ENCODE measurements at places on chromosomes 2 and 18. TPM values are rescaled to one million over a fixed set of nuclear protein-coding genes. Genes with fewer than 3 reads are reported as not detected.

DNA sequence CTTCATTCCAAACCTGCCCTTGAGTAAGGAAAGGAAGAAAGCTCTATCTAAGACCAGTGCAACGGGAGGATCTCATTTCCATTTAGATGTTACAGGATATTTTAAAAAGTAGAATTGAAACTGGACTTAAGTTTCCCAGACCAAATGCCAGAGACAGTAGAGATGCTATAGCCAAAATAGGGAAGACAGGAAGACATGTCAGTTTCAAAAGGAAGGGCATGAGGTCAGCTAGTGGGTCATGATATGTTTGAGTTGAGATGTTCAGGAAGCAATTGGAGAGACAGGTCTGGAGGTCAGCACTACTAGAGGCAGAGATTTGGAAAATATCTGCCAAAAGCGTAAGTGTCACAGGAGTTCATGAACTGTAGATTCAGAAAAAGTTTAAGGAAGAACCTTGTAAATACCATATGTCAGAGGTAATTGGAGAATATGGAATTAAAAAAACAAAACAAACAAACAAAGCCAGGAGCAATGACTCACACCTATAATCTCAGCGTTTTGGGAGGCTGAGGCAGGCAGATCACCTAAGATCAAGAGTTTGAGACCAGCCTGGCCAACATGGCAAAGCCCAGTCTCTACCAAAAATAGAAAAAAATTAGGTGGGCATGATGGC lies 50.8 kb downstream of the EPHA4 start:
- no peak overlapping the region for H3K4me3 ChIP-seq
- H3K36me3 ChIP-seq = no peaks in the 10 kb centered on the region
- DNase-seq = no peak
- no peak overlapping the region for H3K27ac ChIP-seq

TXNDC2 gene
- not detected for total RNA-seq

DNA sequence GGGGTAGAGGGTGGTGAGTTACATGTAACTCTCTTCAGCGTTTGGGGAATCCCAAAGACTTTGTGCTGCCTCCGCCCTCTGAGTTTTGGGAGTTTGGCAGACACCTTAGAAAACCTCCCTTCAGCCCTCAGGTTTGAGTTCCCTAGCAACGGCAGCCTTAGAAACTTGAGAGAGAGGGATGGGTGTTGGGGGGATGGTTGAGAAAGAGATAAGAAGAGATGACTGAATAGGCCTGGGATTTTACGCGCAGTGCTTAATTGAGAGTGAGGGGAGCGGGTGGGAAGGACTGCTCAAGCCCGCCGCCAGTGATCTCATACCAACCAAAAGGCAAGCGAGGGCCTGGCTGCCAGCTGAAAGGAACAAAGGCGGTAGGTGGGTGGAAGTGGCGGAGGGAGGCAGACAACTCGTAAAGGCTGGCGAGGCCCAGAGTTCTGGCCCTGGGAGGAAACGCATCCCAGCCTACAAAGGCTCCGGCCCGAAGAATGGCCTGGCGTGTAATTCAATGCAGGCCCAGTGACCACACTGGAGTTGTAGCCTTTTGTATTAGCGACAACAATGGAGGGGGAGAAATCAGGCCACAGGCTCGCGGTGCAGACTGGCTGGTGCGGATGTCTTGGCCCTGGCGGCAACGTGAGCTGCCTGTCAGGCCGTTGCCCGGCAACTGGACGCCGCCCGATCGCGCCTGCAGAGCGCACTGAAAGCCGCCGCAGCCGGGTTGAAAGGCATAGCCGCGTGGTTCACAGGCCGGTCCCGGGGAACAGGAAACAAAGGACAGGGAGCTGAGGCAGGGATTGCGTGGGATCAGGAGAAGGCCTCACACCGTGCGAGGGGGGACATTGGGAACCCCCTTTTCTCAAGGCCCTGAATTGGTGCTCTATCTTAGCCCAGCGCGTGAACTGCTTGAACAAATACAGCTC lies 39.9 kb upstream of the DARS1 start:
- H3K27ac ChIP-seq = no peak overlapping the region
- H3K36me3 ChIP-seq = no peaks in the 10 kb centered on the region
- H3K4me3 ChIP-seq = no peak overlapping the region
- peak; percentile 86 for DNase-seq

DNER gene
- total RNA-seq = 0.26 TPM

DNA sequence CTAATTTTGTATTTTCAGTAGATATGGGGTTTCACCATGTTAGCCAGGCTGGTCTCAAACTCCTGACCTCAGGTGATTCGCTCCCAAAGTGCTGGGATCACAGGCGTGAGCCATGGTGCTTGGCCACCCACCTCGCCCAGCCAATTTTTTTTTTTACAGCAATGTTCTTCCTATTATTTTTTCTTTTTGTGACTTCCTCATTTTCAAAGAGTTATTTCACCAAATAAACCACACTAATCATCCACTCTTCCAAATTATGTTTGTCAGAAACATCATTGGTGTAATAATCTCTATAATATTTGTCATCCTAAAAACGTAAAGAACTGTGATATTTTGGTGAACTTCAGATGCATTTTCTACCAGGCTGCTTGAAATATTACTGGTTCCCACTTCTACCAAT lies 16.3 kb upstream of the PDCL3 start:
- no peak overlapping the region for H3K27ac ChIP-seq
- no peak for DNase-seq
- no peaks in the 10 kb centered on the region for H3K36me3 ChIP-seq
- H3K4me3 ChIP-seq = no peak overlapping the region

GREB1L gene
- total RNA-seq = 0.26 TPM

GRCh38 chr2:75321599-75321922 lies 122.2 kb upstream of the TACR1 start:
- H3K4me3 ChIP-seq = no peak overlapping the region
- H3K27me3 ChIP-seq = no peaks in the 10 kb centered on the region
- H3K4me1 ChIP-seq = no peaks in the 10 kb centered on the region
- no peak for DNase-seq
- H3K27ac ChIP-seq = no peak overlapping the region
- H3K36me3 ChIP-seq = no peaks in the 10 kb centered on the region

TAF4B gene
- total RNA-seq = 2.6 TPM
